ENCODE measurements at places on chromosomes 1 and 21. TPM values are rescaled to one million over a fixed set of nuclear protein-coding genes. Genes with fewer than 3 reads are reported as not detected.

The SERBP1 gene
- 96.1 TPM for total RNA-seq

The LCE3D gene
- not detected for total RNA-seq

The CA6 gene
- total RNA-seq, result not detected

The CD46 gene
- total RNA-seq, result 38.5 TPM

The RBBP5 gene
- 8.6 TPM for total RNA-seq

The C1QC gene
- under 0.01 TPM for total RNA-seq

The RXFP4 gene
- not detected for total RNA-seq

The C8B gene
- not detected for total RNA-seq

The KLHL12 gene
- total RNA-seq, result 22.4 TPM

The NBPF6 gene
- under 0.01 TPM for total RNA-seq

The OR2AK2 gene
- total RNA-seq, result 3.2 TPM

DNA sequence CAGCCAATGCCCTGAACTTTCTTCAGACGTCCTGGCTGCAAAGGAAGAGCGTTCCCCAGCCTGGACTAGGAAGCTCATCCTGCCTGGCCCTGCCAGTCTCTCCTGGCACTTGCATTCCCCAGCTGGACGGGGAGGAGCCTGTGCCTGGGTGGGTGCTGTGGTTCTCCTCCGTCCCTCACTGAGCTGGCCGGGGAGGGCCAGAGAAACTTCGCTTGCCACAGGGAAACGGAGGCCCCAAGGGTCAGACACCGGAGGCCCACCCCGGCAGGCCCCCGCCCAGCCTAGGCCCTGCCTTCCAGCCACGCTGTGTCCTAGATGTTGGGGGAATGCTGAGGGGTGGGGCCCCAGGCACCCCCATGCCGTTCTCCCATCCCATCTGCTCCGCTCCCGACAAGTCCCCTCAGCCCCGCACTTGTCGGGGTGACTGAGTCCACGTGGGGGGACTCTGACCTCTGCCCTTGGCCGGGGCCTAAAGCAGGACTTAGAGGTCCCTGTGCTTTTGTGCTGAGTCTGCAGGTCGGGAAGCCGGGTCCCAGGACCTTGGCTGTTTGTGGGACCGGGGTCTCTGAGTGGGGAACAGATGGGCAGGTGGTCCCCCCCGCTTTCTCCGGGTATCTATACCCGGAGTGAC, 4.8 kb downstream of the FTCD start:
- no peak for DNase-seq

GRCh38 chr1:185111873-185112272, 44.9 kb downstream of the TRMT1L start:
- no peak for DNase-seq

GRCh38 chr1:238674316-238674715, 712.1 kb upstream of the CHRM3 start:
- DNase-seq, result no peak

- no peak for DNase-seq
These were observed 4.9 kb downstream of the MACO1 start for GRCh38 chr1:25435397-25436108.

GRCh38 chr1:26692793-26693490, 2.9 kb upstream of the ARID1A start:
- peak; percentile 96 for DNase-seq

DNA sequence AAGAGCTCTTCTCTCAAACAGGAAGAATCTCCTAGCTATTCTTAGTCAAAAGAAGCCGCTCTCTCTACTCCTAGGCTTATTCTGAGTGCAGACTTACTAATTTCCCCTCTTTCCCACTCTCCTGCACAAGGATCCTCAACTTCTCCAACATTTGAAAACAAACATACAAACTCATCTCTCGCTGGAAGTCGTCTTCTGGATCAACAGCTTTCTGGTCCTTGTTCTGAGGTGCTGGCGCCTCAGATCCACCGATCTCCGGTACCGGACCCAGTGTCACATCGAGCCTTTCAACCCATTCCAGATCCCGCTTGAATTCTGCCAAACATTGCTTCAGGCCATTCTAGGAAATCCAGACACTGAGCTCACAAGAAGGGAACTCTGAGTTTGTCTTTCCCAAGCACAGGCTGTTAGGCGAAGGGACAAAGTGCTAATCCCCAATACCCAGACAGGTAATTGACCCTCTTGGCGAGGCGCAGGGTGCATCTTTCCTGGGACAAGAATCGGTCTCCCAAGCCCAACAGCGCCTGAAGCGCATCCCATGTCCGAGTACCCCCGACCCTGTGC, 696 bp downstream of the EBNA1BP2 start:
- DNase-seq, result no peak

GRCh38 chr1:223256034-223256433, 107.9 kb downstream of the SUSD4 start:
- DNase-seq, result no peak

GRCh38 chr1:20339811-20340457, 49.3 kb downstream of the VWA5B1 start:
- DNase-seq, result no peak

DNA sequence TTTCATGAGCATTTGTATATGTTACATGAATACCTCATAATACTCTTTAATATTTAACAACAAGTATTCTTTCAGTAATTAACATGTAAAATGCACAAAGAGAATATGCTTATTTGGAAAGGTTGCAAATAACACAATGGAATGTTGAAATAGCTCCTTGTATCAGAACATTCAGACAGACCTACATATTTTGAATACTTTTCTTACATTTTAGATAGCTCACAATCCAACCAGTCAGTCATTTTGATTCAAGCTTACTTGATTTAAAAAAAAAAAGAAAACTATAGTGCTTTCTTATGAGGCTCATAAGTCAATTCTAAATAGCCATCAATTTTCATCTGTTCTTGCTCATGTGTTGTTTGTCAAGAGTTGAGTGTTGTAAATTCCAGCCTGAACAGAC, 518.8 kb downstream of the ADGRL2 start:
- DNase-seq, result no peak

- no peak for DNase-seq
These were observed 23.9 kb downstream of the TTC34 start for GRCh38 chr1:2777424-2778219.

GRCh38 chr21:37513383-37513782, 146.8 kb downstream of the DYRK1A start:
- DNase-seq, result no peak

- no peak for DNase-seq
These were observed 15.1 kb upstream of the PODN start for GRCh38 chr1:53046930-53047329.

DNA sequence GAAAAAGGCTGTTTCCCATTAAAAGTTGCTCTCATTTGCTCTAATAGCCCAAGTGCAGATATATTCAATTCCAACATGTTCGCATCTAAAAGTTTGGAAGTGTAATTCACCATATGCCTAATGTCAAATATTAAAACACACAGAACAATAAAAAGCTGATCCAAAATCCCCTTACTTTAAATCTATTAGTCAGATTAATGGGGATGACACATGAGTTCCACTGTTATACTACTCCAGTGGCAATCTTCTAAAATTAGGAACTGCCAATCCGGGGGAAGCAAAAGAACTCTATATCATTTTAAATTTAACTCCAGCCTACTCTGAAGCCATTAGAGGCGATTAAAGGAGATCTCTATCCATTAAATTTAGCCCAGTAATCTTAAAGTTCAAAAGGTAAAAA, 317.1 kb downstream of the NTNG1 start:
- DNase-seq, result no peak

- DNase-seq, result peak; percentile 16
These were observed 2.7 kb downstream of the PER3 start for GRCh38 chr1:7786795-7787194.

DNA sequence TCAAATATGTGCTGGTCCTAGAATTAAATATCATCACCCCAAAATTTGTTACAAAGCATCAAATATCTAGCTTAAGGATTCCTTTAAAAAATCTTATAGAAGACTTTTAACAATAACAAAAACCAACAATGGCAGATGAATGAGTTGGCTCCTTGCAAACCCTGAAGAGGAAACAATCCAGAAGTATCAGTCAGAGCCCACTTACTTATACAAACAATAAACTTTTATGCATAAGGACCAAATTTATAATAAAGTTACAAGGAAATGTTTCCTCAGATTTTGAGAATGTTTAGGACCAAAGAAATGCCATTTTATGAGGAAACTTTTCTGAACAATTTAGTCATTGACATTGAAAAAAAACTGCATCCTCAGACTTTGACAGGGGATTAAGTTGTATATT, 52.7 kb downstream of the LPAR3 start:
- DNase-seq, result no peak

DNA sequence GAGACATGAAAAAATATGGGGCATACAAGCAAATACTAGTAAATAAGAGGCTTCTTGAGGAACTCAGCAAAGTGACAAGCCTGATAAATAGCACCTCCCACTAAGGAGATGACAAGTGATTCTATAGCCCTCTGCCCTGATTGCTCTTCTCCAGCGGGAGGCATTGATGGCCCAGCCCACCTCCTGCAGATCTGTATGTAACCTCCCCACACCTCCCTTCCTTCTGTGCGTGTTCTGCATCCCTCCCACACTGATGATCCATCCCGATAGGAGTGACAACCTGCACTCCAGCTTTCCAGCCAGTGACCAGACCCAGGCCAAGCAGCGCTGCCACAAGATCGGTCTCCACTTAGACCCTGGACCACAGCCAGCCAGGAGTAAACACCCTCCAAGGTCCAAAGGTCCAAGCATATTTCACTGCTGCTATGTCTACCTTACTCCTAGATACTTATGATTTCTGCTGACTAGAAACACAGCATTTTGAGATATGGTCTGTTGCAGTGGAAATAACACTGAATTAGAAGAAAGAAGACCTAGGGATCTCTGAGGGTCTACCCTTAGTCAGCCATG, 176.1 kb downstream of the BRINP2 start:
- DNase-seq, result no peak
